Endodermal cell (in vitro differentiated cells): ENCODE measurements at places on chromosomes 4 and X.
A peak's percentile ranks its signal among the peaks of the same experiment; 100 is the strongest.

DNA sequence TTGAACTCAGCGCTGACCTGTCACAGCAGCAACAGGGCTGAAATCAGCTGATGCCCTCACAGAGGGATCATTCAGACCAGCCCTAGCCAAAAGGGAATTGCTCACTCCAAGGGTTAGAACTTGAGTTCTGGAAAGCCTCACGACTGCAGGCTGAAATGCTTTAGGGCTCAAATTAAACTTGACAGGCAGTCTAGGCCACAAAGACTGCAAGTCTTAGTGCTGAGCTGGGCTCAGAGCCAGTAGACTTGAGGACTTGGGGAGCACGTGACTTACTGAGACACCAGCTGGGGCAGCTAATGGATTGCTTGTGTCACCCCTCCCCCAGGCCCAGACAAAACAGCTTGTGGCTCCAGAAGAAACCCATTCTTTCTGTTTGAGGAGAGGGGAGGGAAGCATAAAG, 119.0 kb upstream of the SLC6A14 start:
- no peak overlapping the region for H3K4me3 ChIP-seq
- no peak overlapping the region for H3K27ac ChIP-seq
- no peaks in the 10 kb centered on the region for H3K36me3 ChIP-seq
- no peaks in the 10 kb centered on the region for H3K4me1 ChIP-seq
- H3K27me3 ChIP-seq, result no peaks in the 10 kb centered on the region

GRCh38 chr4:3297066-3297859, 4.4 kb downstream of the RGS12 start:
- no peaks in the 10 kb centered on the region for H3K27me3 ChIP-seq
- peak; percentile 42 for DNase-seq
- no peak overlapping the region for H3K4me3 ChIP-seq
- H3K36me3 ChIP-seq, result no peaks in the 10 kb centered on the region
- H3K27ac ChIP-seq, result no peak overlapping the region

DNA sequence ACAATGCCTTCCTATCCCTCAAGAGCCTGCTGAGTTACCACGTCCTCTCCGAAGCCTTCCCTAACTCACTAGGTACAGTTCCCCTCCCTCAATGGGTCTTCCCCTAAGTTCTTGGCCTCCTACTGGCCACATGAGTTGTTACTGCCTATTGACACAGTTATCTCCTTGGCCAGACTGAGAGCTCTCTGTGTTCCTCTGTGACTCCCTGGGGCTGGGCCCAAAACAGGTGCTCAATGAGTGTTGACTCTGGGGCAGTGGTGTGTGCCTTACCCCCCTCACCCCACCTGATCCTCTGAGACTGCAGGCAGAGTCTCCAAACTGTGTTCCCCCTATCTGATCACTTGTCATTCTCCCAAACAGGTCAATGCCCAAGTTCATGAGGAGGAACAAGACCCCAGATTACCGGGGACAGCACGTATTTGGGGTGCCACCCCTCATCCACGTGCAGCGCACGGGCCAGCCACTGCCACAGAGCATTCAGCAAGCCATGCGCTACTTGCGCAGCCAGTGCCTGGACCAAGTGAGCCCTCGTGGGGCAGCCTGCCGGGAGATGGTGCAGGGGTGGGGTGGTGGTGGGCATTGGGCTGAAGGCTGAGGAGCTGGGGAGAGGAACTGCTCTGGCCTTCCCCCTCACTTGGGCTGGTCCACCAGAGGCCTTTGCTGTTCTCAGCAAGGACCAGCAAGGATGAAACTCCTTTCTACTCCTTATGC, 72.6 kb downstream of the STARD8 start:
- peak; percentile 57 for DNase-seq
- no peak overlapping the region for H3K4me3 ChIP-seq
- H3K4me1 ChIP-seq, result no peaks in the 10 kb centered on the region
- no peak overlapping the region for H3K27ac ChIP-seq
- no peaks in the 10 kb centered on the region for H3K27me3 ChIP-seq

- no peaks in the 10 kb centered on the region for H3K36me3 ChIP-seq
- no peak overlapping the region for H3K27ac ChIP-seq
- no peak overlapping the region for H3K4me3 ChIP-seq
- no peak for DNase-seq
- H3K27me3 ChIP-seq, result peaks cover 4% of the 10 kb centered on the region
These were observed 328.7 kb downstream of the GABRG1 start for GRCh38 chr4:45795135-45795534.

- no peak overlapping the region for H3K4me3 ChIP-seq
- H3K27me3 ChIP-seq, result no peaks in the 10 kb centered on the region
- no peaks in the 10 kb centered on the region for H3K36me3 ChIP-seq
- no peak for DNase-seq
- H3K27ac ChIP-seq, result no peak overlapping the region
These were observed 325.0 kb downstream of the FBXO8 start for GRCh38 chr4:173958445-173958844.

GRCh38 chrX:15672881-15673280, 8.3 kb upstream of the CLTRN start:
- H3K27me3 ChIP-seq, result no peaks in the 10 kb centered on the region
- no peak overlapping the region for H3K27ac ChIP-seq
- H3K36me3 ChIP-seq, result no peaks in the 10 kb centered on the region
- no peak overlapping the region for H3K4me3 ChIP-seq
- H3K4me1 ChIP-seq, result no peaks in the 10 kb centered on the region

GRCh38 chrX:13179100-13179499, 134.7 kb upstream of the FAM9C start:
- H3K4me1 ChIP-seq, result no peaks in the 10 kb centered on the region
- no peak overlapping the region for H3K4me3 ChIP-seq
- no peaks in the 10 kb centered on the region for H3K27me3 ChIP-seq
- no peak for DNase-seq

DNA sequence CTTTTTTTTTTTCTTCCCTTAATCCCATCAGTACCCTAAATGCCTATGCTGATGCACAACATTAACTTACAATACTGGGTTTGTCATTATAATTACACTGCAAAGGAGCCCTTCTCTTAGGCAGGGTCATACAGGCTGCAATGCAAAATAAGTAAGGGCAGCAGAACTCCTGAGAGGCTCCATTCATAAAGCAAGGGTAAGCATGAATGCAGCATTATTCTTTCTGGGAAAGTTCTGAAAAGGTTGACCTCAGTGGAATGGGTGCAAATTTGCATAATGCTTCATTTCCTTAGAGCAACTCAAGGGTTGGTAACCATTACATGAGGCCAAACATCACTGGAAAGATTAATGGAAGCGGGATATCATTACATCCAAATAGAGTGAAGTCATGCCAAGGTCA, 789.2 kb downstream of the KLHL13 start:
- H3K4me3 ChIP-seq, result no peak overlapping the region
- no peak for DNase-seq
- H3K27ac ChIP-seq, result peak overlapping the region; percentile 44

GRCh38 chr4:150543042-150543441, 38.9 kb upstream of the MAB21L2 start:
- no peaks in the 10 kb centered on the region for H3K36me3 ChIP-seq
- no peak overlapping the region for H3K27ac ChIP-seq
- H3K27me3 ChIP-seq, result no peaks in the 10 kb centered on the region

DNA sequence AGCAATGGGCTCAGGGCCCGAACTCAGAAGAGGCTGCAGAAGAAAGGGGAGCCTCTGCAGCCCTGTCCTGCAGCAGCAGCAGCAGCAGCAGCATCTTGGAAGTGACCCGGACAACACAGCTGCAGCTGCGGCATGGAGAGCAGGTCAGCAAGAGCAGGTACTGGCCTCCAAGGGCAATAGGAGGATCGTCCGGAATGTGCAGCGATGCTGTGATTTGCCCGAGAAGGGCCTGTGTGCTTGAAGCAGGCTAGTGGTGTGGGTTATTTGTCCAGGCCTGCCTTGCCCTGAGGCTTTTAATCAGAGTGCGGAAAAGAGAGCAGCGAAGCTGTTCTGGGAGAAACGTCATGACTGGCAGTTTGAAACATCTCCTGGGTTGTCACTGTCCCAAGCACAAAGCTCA, 126.0 kb downstream of the F11 start:
- no peaks in the 10 kb centered on the region for H3K36me3 ChIP-seq
- no peaks in the 10 kb centered on the region for H3K27me3 ChIP-seq
- H3K27ac ChIP-seq, result no peak overlapping the region
- H3K4me3 ChIP-seq, result no peak overlapping the region
- H3K4me1 ChIP-seq, result no peaks in the 10 kb centered on the region

- no peaks in the 10 kb centered on the region for H3K27me3 ChIP-seq
- no peak overlapping the region for H3K4me3 ChIP-seq
- peak overlapping the region; percentile 47 for H3K27ac ChIP-seq
- H3K36me3 ChIP-seq, result peaks cover 54% of the 10 kb centered on the region
- no peaks in the 10 kb centered on the region for H3K4me1 ChIP-seq
These were observed 17.4 kb downstream of the QDPR start for GRCh38 chr4:17494258-17495190.

- H3K36me3 ChIP-seq, result no peaks in the 10 kb centered on the region
- H3K27me3 ChIP-seq, result peaks cover 62% of the 10 kb centered on the region
- H3K4me1 ChIP-seq, result no peaks in the 10 kb centered on the region
- H3K27ac ChIP-seq, result no peak overlapping the region
These were observed 660 bp upstream of the ARHGEF9 start for GRCh38 chrX:63785708-63786040.

DNA sequence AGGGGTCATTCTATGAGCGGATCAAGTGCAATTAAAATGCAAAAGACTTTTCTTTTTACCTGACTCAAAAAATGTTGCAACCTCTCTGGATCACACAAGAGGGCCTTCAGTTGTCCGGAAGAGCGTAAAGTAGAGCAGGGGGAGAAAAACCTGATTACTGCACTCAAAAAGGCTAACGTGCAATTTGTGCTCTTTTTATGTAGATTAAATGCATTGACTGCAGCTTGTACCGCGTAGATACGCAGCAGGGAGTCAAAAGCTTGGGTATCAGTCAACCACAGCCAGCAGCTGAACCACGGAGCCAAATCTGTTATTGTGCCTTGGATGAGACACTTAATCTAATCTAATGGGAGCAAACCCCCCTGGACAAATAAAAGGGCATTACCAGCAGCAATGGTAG, 107.3 kb upstream of the RAI2 start:
- no peak overlapping the region for H3K4me3 ChIP-seq
- no peaks in the 10 kb centered on the region for H3K27me3 ChIP-seq
- H3K27ac ChIP-seq, result no peak overlapping the region
- H3K4me1 ChIP-seq, result peaks cover 4% of the 10 kb centered on the region
- no peak for DNase-seq

GRCh38 chr4:121788896-121789295, 12.2 kb upstream of the EXOSC9 start:
- H3K27me3 ChIP-seq, result no peaks in the 10 kb centered on the region
- no peak overlapping the region for H3K27ac ChIP-seq
- H3K36me3 ChIP-seq, result no peaks in the 10 kb centered on the region
- H3K4me3 ChIP-seq, result no peak overlapping the region
- H3K4me1 ChIP-seq, result no peaks in the 10 kb centered on the region

DNA sequence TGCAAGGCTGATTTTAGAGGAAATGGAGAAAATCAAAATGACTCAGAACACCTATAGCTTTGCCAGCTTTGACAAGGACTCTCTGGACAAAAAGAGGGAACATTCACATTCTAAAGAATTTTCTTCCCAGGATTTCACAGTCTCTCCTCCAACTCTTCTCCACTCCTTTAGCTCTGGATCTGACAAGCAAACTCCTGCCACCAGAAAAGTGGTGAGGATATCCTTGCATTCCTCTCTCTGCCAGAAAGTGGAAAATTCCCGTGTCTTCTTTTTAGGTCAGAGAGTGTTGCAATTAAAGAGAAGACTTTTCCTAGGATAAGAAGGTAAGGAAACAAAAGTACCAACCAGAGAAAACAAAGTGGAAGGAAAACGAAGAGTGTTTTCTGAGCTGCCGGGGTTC, 16.1 kb upstream of the PDGFRA start:
- H3K27me3 ChIP-seq, result peaks cover 6% of the 10 kb centered on the region
- no peaks in the 10 kb centered on the region for H3K36me3 ChIP-seq
- DNase-seq, result no peak

GRCh38 chr4:1183985-1184773, 11.8 kb upstream of the SPON2 start:
- no peaks in the 10 kb centered on the region for H3K4me1 ChIP-seq
- no peaks in the 10 kb centered on the region for H3K36me3 ChIP-seq
- DNase-seq, result no peak
- no peak overlapping the region for H3K4me3 ChIP-seq
- no peak overlapping the region for H3K27ac ChIP-seq

DNA sequence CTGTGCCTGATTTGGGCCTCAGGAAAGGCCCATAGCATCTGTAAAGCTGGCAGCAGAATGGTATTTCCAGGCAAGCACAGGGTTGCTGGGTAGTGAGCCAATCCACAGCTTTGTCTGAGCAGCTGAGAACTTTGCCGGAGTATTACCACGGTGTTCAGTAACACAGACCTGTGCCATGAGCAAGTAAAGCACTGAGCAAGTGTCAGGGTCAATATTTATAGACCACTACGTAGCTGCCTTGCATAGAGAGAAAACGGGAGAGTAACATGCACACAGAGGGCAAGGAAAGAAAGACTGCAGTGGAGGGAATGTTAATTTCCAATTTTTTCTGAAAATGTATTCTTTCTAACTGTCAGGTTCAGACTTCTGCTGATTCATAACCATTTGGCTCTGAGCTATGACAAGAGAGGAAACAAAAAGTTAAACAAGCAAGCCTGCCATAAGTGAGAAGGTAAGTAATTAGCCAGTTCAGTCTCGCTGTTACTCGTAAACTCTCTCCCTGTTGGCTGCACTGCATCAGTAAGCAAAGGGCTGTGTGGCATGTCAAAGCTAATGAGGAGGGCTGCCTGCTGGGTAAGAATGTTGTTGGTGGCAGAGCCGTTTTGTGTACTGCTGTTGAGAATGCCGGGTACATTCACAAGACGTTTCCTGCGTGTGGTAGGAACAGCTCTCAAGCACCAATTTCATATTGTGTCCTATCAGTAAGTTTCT, 238.1 kb downstream of the BMPR1B start:
- peak overlapping the region; percentile 42 for H3K27ac ChIP-seq
- no peak overlapping the region for H3K4me3 ChIP-seq
- no peaks in the 10 kb centered on the region for H3K36me3 ChIP-seq
- peaks cover 5% of the 10 kb centered on the region for H3K4me1 ChIP-seq
- no peaks in the 10 kb centered on the region for H3K27me3 ChIP-seq
- DNase-seq, result peak; percentile 81

DNA sequence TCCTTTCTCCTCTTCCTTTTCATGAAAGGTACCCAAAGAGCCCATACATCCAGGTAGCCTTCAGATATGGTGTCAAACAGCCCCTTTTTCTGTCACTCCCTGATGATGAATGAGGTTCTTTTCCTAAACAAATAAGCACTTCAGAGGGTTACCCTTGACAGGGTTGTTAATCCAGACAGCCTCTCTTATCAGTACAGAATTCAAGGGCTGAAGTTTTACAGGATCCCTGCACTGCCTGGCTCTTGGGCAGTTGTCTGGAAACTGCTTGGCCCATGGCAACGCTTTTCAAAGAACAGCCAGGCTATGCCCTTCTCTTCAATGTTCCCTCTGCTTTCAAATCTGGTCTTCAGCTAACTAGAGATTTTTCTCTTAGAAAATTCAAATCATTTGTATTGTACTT, 352.6 kb upstream of the FAM241A start:
- H3K4me1 ChIP-seq, result peaks cover 35% of the 10 kb centered on the region
- H3K36me3 ChIP-seq, result no peaks in the 10 kb centered on the region
- no peak overlapping the region for H3K4me3 ChIP-seq
- peak overlapping the region; percentile 25 for H3K27ac ChIP-seq
- DNase-seq, result no peak
